ENCODE measurements at places on chromosomes 4 and X.

GRCh38 chr4:55312489-55313101, 33.4 kb upstream of the SRD5A3 start:
- DNase-seq: peak; percentile 36

DNA sequence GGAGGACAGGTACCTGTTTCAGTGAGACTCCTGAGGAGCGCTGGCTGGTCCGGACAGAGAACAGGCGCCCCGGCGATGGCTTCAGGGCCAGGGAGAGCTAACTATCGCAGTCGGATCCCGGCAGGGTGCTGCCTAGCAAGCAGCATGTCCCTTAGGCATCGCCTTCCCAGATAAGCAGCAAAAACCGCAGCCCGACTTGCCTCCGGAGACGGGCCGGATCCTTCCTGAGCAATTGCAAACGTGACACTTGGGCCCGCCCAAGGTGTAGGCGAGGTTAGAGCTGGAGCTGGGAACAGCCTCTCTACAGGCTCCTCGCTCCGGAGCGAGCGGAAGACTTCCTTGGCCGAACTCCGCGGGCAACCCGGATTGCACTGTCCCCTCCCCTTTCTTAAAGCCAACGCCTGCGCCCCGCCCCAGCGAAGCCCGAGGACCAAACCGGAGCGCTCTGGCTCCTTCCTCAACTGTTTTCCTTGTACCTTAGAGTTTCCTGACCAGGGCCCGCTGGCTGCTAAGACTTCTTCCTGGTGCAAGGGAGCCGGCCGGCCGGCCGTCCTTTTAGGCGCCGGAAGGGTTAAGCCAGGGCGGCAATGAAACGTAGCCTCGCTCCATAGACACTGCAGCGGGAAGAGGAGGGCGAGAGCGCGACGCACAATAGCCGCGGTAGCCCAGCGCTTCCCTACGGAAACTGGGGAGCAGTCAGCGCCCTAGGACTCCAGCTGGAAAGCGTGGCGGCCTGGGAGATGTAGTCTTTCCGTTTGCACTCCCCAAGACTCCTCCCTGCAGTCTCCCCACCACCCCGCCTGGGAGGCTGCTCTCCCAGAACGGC, at the start of gene OPHN1:
TSS of gene OPHN1 (minus strand) at position 341 of the 826 bp plus-strand sequence. CDS start 475 bp downstream, outside the sequence.
- DNase-seq: peak; percentile 41

GRCh38 chr4:83876047-83876446, 340.1 kb downstream of the GPAT3 start:
- DNase-seq: no peak

DNA sequence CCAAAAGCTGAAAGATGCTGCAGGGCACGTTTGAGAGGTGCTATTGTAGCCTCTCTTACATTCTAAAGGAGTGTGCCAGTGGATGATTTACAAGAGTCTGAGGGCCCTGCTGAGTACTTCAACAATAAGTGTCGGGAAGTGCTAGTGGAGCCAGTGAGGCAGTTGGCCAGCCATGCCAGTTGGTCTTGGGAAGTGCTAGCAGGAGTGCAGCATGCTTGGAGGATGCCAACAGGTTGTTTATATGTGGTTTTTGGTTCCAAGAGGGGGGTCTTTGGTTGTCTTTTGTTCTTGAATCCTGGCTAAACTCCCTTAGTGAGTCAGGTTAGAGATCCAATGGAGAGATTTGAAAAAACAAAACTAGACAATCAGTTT, 335.3 kb downstream of the PABPC4L start:
- DNase-seq: no peak

GRCh38 chr4:91064157-91064853, 937.1 kb downstream of the CCSER1 start:
- no peak for DNase-seq

- no peak for DNase-seq
Measured at GRCh38 chr4:95066050-95066449, 308.3 kb downstream of the BMPR1B start.

DNA sequence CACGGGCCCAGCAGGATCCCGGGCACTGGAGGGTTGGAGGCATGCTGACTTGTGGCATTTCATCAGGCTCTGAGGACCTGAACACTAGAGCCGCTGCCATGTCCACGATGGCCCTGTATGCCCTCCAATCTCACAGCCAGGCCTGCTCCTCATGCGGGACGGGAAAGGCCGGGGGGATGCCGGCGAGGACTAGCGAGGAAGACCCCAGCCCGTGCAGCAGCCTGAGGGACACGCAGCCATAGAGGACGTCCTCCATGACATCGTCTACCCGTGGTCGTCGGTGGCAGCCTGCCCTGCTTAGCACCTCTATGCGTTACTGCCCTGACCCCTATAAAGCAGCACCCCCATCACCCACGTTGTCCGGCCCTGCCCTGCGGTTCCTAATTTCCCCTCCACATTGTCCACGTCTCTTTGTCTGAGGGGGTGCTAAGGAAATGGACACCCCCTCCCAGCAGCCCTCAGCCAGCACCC, 32.6 kb downstream of the HMX1 start:
- no peak for DNase-seq

DNA sequence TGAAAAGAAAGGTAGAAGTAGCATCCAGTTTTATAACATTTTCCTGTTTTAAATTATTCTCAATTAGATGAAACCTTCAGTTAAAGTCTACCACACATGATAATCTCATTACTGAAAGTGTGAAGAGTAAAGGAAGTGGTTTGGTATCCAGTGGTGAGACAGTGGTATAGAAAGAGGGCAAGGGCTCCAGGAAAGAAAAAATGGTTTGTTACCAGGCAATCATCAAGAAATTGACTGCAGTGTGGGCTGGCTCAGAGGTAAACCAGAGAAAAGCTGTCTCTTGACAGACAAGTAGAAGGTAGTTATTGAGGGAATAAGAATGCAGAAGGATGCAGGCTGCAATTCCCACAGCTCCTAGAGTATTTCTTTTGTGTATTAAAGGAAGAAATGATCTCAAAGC, 406.2 kb downstream of the TLL1 start:
- no peak for DNase-seq

DNA sequence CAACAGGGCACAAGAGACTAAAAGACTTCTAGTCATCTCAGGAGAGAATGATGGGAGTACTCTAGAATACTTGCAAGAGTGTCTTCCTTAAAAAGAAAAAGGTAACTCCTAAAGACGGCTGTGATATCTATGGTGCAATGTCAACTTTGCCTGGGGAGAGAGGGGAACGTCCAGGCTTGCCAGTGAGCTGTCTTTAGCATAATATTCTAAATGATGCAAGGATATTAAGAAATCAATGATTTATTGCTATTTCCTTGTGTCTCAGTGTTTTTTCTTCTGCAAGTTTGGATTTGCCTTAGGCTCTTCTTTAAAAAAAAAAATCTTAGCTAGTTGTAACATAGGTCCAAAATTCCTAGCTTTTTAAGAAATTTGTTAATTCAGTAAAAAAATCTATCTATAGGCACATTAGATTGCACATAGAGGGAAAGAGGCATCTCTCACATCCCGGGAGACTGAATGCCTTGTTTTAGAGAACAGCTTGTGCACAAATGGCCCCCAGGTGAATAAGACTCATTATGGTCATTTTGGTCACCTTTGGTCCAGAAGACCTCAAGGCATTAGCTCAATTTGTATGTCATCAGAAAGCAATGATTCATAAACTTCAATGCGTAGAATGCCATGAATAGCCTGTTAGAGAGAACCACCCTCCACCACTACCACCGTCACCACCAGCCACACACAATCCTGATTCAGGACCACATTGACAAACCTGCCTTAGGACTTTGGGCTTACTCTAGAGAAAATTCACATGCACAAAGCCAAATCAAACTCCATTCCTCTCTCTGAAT, 104.1 kb downstream of the PALLD start:
- no peak for DNase-seq

DNA sequence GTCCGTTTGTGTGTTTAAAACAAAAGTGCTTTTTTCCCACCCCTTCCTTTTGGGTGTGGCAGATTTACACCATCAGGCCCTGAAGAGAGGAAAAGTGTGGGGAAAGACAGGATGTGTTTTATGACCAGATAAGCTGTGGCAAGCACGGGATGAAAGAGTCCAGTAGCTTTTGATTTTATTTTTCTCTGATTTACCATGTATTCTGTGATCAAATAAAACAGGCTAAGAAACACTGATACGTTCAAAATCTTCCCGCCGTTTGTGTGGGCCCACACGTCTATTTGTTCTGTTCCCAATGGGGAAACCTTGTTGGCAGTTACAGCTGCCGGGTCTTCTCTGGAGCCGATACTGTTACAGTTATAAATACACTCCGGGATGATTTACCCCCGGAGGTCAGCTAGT, 10.8 kb downstream of the LRP2BP start:
- no peak for DNase-seq

DNA sequence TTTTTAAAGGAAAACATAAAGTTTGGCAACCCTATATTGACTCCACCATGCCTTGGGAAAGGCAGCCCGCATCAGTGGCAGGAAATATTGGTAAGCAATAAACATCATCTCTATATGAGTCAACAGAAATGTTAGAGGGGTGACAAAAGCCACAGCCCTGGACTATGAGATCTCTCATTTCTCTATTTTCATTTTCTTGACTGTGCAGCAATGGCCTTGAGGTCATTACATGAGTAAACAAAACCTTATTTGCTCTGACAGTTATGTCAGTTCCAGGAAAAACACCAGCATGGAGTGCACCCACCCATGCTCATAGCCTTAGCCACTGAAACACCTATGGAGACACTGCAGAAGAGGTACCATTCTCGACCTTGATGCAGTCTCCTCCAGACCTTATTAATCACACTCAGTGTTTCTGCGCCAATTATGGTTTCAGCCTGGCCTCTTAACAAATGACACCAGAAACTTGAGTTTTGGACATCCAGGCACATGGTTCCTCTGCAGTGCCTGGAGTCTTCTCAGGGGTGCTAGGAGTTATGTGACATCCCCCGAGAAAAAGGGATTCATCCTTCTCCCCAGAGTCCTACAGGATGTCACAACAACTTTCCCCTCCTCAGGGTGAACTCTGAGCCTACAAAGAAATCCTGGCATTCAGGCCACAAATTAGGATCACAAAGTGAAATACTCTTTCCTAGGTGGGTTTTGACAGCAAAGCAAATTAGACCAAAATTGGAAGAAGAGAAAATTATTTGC, 16.0 kb upstream of the HPGD start:
- no peak for DNase-seq

GRCh38 chr4:40952217-40952616, 202.5 kb downstream of the NSUN7 start:
- DNase-seq: no peak

DNA sequence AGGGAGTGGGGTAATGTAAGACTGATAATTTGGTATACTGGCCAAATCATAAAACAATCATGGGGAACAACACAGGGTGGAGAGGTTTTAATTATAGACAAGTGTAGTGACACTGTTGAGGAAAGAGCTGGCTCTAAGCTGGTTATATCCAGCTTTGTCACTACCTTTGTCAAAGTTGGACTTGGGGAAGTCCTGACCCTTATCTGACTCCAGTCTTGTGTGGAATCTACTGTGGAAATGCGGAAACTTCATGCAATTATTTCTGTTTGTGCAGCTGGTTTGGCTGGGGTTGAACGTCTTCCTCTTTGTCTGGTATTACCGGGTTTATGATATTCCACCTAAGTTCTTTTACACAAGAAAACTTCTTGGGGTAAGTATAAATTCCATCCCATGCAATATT, 2.0 kb downstream of the CYBB start:
- no peak for DNase-seq
